ENCODE measurements at places on chromosomes 6 and 20. TPM values are rescaled to one million over a fixed set of nuclear protein-coding genes. Genes with fewer than 3 reads are reported as not detected.

- DNase-seq: no peak
Measured at GRCh38 chr20:21096321-21097043, 9.7 kb downstream of the LINC00237 start.

NR2E1 gene
- not detected for total RNA-seq

MAP3K5 gene
- 4.6 TPM for total RNA-seq

ZMYND8 gene
- 30.7 TPM for total RNA-seq

CDS2 gene
- total RNA-seq: 39.3 TPM

DNA sequence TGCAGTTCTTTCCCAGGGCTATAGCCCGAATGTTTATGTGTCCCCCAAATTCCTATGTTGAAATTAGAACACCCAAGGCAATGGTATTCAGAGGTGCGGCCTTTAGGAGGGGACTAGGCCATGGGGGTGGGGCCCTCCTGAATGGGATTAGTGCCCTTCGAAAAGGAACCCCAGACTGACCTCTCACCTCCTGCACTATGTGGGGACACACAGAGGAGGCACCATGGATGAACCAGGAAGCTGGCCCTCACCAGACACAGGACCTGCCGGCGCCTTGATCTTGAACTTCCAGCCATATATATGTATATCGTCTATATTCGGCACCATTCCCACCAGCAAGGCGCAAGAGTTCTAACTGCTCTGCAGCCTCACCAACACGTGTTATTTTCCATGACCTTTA lies 101.5 kb upstream of the BHLHE23 start:
- no peak for DNase-seq

DNA sequence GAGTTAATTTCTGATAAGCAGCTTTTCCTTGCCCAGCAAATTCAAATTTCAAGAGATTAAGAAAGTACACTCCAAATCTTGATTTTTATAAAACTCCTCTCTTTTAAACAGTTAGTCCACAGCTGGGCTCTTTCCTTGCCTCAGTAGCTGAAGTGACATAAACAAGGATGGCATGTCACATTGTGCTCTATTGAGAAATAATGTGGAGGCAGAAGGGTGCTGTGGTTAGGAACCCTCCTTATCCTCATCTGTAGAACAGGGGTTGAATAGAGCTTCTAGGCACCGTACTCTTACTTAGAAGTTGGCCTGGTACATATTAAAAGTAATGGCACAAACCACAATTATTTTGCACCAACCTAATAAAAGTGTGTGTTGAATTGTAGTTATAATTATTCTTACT lies 70.3 kb downstream of the RSPO3 start:
- DNase-seq: no peak

GRCh38 chr20:39311851-39312506 lies 349.8 kb downstream of the DHX35 start:
- DNase-seq: no peak

SIRPD gene
- 0.19 TPM for total RNA-seq

GRCh38 chr6:19976411-19977129 lies 139.4 kb downstream of the ID4 start:
- DNase-seq: no peak

- peak; percentile 20 for DNase-seq
Measured at GRCh38 chr6:118544105-118544504, 4.0 kb upstream of the PLN start.

OR2H2 gene
- total RNA-seq: not detected

- DNase-seq: no peak
Measured at GRCh38 chr20:23363257-23363649, 1.3 kb downstream of the GZF1 start.

SLC23A2 gene
- total RNA-seq: 15.6 TPM

DNA sequence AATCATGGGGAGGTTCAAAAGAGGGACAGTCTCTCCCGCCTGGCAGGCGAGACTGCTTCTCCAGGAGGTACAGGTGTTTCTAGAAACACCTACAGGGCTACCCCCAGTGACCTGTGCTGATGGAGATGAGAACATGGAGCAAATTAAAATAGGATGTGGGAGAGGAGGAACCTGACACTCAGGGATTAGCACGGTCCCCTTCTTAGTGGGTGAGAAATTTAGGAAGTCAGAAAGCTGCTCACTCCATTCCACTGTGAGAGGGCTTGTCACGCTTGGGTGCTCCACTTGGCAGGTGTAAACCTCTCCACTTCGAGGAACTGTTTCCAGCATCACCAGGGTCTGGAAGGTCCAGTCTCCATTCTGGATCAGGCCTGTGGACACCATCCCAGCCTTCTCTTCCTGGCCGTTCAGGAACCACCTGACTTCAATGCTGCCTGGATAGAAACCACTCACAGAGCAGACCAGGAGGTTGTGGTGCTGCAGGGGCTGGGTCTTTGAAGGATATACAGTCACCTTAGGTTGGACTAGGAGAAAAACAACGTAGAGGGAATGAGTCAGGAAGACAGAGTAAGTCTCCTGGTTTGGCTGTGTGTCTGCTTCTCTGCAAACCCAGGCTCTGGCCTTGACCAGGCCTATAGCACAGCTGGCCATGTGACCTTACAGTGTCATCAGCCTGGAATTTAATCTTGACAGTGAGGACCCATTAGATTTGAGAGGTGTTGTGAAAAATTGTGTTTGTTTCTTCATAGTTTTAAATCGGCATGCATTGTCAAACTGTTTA lies 8.1 kb downstream of the HLA-DRB1 start:
- no peak for DNase-seq

ARMH2 gene
- total RNA-seq: not detected

GRCh38 chr6:17831135-17831534 lies 124.4 kb upstream of the NUP153 start:
- peak; percentile 94 for DNase-seq

NOTCH4 gene
- 66.1 TPM for total RNA-seq

TCFL5 gene
- 12.1 TPM for total RNA-seq

DNA sequence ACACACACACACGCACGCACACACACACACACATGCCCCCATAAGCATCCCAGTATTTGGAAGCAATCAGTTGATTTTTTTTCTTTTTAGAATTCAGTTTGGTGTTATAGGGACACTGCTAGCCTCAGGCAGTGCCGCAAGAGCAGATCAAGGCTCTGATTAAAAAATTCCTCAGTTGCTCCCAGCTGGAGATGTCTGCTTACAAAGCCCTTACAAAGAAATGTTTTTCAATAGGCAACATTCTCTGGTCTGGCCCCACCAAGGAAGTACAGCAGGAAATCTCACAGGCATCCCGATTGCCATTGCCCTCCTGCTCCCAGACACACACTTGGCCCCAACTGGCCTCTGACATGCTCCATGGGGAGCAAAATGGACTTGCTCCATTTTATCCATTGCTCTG lies 22.9 kb upstream of the CD83 start:
- DNase-seq: no peak

RSPO3 gene
- total RNA-seq: 1.8 TPM

DNA sequence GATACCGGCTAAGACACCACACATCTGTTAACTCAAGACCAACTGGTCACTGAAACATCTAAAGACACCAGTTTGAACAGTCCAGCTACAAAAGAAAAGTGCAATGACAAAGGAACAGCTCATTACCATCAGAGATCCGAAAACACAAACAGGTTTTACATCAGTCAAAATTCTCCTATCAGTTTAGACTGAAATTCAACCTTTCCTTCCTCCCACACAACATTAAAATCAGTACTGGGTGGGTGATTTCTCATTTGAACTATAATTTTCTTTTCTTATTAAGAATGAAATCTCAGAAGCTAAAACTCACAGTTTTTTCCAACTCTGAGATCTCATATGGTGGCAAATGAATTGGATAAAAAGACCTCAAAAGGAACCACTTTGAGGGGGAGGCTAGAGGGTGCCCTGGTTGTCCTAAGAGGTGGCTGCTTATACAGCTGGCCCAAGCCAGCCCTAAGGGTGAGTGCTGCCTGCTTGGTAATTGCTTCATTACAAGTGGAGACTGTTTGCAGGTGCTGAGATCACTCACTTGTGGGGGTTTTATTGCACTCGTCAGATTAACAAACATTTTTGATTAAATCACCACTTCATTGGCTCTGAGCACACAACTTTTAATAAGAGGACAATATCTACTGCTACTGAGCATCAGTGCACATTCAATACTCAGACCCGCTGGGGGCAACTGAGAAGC lies 4.3 kb downstream of the CCDC167 start:
- no peak for DNase-seq

- no peak for DNase-seq
Measured at GRCh38 chr20:38337561-38338140, 8.6 kb upstream of the LBP start.

DNA sequence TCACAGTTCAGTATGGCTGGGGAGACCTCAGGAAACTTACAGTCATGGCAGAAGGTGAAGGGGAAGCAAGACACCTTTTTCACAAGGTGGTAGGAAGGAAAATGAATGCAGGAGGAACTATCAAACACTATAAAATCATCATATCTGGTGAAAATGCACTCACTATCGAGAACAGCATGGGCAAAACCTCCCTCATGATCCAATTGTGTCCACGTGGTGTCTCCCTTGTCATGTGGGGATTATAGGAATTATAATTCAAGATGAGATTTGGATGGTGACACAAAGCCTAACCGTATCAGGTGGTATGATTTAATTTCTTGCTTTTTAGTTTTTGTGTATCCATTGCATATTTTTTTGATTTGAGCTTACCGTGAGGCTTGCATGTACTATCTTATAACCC lies 133.2 kb upstream of the SYNCRIP start:
- DNase-seq: no peak

- DNase-seq: no peak
Measured at GRCh38 chr6:42786525-42786985, 4.7 kb downstream of the BICRAL start.

CLIC5 gene
- 0.05 TPM for total RNA-seq

GRCh38 chr6:54719131-54719530 lies 127.4 kb upstream of the FAM83B start:
- DNase-seq: no peak

ZKSCAN4 gene
- 3.9 TPM for total RNA-seq

LATS1 gene
- total RNA-seq: 32.1 TPM

DNA sequence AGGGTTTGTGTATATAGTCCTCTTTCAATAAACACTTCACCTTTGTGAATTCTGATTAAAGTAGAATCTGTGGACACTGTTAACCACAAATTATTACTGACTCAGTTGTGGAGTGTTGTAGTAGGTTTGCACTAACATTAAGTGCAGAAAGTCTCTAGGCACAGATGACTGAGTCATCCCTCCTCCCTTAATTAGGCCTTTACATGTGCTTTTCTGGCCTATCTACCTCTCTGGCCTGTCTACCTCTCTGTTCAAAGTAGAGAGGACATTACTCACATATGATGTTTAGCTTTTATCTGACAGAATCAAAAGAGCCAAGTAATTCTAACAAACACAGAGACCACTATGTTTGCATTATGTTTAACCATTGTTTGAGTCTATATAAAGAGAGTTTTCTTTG lies 783.0 kb downstream of the TENT5A start:
- no peak for DNase-seq

DNA sequence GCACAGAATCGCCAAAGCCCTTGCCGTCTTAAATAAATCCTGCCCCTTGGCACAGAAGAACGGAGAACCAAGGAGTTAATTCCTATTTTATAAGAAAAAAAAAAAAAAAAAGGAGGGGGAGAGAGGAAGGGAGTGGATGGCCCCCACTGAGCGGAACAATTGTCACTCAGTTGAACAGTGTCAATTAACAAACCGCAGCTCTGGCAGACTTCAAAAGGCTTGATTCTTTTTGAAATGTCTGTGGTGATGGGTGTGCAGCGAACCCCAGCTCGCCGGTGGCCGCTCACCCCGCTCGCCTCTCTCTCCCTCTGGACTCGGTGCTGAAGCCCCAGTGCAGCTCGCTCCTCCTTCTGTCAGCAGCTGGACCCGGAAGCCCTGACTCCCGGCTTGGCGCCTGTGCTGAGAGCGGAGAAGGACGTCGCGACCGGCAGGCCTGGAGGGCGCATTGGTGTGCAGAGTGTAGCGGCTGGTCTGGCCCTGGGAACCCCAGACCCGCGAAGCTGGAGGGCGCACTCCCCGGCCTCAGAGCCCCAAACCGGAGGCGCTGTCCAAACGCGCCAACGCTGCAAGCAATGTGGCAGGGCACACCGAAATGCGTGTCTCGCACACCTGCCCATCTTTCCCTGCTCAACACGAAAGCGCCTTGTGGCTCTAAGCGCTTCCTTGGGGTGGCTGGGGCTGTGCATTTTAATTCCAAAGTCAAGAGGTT lies 3.4 kb downstream of the LINC00237 start:
- no peak for DNase-seq

- no peak for DNase-seq
Measured at GRCh38 chr6:62393608-62394007, 107.6 kb upstream of the KHDRBS2 start.

- no peak for DNase-seq
Measured at GRCh38 chr6:76876922-76877553, 586.3 kb downstream of the HTR1B start.

GRCh38 chr6:130859161-130859867 lies 32.1 kb downstream of the SMLR1 start:
- DNase-seq: no peak

ZNF334 gene
- 0.73 TPM for total RNA-seq

DNA sequence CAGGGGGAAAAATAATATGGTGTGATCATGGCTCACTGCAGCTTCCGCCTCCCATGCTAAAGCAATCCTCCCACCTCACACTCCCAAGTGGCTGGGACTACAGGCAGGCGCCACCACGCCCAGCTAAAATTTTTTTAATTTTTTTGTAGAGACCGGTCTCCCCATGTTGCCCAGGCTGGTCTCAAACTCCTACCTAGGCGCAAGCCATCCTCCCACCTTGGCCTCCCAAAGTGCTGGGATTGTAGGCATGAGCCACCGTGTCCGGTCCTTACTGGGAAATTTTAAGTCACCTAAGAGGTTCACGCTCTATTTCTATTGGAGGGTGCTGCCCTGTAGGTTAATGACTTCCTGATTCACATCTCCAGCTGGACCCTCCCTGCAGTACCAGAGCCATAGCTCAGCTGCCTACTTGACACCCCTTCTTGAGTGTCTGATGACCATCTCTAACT lies 626 bp upstream of the CDK5RAP1 start:
- no peak for DNase-seq
